Activated CD4-positive, alpha-beta T cell treated with anti-CD3 and anti-CD28 coated beads for 1 hour (primary cell): ENCODE measurements at places on chromosomes 16 and 17.

GRCh38 chr17:81084680-81085419 is 49.9 kb downstream of the BAIAP2 start:
- no peak for DNase-seq

GRCh38 chr17:73956595-73957465 is 246.6 kb upstream of the RPL38 start:
- peak; percentile 24 for DNase-seq

- DNase-seq: no peak
These were observed 6.1 kb upstream of the KRT10 start for GRCh38 chr17:40828454-40829044.

DNA sequence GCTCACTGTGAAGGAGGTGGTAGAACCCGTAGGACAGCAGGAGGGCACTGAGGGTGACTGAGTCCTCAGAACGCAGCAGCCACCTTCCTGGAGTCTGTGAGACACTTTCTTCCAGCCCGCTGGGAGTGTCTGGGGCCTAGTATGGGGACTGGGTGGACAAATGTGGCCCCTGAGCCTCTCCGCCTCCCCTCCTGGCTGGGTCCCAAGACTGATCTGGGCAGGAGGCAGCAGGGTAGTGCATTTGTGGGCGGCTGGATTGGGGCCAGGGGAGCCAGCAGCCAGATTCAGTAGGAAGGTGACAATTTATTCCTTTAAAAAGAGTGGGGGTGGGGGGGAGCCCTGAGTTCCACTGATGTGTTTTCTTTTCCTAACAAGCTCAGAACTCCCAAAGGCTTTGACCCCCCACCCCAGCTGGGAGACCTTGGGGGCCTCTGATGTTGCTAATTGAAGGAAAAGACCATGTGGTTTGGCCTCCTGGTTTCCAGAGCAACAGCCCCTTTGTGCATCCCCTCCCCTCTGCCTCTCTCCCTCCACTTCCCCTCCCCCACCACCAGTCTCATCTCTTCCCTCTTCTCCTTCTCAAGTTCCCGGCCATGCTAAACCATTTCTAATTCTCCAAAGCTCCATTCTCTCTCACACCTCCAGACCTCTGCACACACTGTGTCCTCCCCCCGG is 4.4 kb downstream of the CLEC19A start:
- no peak for DNase-seq

DNA sequence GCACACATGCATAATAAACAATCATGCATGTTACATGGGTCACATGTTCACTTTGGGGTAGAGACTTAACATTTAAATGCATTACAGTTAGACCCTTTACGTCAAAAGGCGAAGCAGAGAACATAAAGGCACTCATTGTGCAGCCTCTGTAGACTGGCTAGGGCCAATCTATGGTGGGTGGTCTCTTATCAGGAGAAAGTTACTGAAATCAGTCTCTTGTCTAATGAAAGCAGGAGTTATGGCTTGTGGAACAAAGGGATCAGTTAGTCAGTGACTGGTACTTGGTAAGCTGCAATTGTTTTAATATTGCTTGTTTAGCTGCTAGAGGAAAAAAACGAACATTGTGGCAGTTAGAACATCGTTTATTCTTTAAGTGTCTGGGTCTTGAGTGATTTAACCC is 1.4 kb upstream of the CNEP1R1 start:
- DNase-seq: no peak

GRCh38 chr17:19338031-19338990 is 24.2 kb downstream of the B9D1 start:
- peak; percentile 46 for DNase-seq

- no peak for DNase-seq
These were observed 358.3 kb downstream of the SOX9 start for GRCh38 chr17:72479113-72479512.

DNA sequence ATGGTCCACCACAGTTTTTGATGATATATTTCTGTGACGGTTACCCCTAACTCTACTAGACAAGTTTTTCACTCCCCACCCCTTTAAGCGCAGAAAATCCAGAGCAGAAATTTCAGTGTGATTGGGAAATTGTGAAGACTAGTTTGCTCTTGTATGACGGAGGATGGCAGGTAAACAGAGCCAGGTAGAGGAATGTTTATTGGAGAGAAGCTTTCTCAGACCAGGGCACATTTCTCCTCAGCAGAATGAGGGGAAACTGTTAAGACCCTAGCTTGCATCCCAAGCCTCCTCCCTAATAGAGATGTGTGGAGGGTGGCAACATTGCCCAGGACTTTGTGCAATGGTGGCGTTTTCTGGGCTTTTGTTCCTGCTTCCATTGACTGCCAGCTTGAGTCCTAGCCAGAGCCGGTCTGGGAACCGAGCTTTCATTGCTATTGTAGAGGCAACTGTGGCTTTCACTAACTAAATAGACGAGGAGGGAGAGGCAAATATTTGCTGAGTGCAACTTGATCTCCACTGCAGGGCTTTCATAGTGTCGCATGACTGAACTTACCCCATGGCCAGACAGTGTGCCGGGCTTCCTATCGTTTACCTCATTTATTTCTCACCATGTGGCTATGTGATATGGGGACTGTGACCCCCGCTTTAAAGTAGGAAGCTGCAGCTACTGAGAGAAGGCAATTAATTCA is 159.6 kb upstream of the MPHOSPH6 start:
- no peak for DNase-seq

DNA sequence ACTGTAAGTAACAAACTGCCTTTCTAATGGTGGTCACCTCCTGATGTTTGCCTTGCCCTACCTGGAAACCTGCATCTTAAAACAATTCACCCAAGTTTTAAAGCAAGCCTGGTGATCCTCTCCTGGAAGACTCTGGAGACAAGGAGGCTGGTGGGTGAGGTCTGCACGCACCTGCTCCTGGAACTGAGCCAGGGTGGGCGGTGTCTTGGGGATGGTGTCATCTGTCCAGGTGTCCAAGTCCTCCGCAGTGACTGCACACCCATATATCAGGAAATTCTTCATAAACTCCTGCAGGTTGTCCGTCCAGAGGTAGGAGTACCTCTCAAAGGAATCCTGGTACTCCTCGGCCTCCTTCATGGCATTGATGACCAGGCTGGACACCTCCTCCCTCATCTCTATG is 44.9 kb downstream of the DNAH17 start:
- DNase-seq: no peak

DNA sequence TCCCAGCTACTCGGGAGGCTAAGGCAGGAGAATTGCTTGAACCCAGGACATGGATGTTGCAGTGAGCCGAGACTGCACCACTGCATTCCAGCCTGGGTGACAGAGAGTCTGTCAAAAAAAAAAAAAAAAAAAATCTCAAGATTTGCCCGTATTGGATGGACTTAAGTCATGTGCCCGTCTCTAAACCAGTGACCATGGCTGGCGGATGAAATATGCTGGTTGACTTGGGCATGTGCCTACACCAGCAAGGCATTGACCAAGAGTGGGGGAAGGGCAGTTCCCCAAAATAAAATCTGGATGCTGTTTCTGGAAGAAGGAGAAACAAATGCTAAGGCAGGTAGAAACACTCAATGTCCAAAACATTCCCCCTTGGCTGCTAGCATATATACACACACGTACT is 21.5 kb upstream of the COL1A1 start:
- no peak for DNase-seq

DNA sequence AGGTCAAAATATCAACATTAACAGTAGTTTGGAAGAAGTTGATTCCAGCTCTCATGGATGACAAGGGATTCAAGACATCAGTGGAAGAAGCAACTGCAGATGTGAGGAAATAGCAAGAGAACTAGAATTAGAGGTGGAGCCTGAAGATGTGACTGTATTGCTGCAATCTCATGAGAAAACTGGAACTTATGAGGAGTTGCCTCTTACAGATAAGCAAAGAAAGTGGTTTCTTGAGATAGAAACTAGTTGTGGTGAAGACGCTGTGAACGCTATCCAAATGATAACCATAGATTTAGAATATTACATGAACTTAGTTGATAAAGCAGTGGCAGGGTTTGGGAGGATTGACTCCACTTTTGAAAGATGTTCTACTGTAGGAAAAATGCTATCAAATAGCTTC is 67.8 kb downstream of the GOSR1 start:
- no peak for DNase-seq

DNA sequence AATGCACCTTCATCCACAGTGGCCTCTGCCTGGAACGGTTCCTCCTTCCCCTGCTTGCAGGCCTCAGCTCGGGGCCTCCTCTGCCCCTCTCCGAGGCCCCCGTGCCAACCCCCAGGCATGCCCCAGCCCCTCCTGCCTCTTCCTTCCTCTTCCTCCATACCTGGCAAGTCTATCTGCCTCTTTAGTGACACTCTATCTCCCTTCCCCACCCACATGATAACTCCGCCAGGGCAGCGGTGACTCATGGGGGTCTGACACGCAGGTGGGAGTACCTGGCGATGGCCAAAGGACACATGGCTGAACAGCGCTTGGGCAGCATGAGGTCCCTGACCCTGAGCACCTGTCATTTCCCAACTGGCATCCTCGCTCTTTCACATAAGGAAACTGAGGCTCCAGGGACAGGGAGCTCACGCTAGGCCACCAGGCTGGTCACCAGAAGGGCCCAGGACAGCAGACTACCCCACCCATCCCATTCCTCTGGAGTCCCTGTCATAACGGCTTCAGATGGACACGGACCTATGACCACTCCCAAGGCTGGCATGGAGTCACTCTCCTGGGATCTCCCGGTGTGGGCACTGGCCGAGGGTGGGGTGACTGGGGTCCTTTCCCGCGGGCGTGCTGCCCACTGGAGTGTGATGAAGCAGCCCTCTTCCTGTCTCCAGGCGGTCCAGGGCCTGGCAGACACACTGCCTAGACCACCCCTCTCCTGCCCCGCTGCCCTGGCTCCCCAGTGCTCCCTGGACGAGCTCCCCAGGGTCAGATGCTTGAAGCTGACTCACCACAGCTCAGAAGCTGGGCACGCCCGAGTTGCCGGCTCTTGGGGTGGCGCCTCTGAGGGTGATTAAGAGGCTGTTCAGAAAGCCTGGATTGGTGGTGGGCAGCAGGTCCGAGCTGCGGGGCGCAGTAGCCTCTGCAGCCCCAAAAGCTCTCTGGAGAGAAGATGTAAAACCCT is 100.6 kb downstream of the ENGASE start:
- no peak for DNase-seq

- DNase-seq: no peak
These were observed 8.9 kb downstream of the RHBDF2 start for GRCh38 chr17:76492123-76492988.

DNA sequence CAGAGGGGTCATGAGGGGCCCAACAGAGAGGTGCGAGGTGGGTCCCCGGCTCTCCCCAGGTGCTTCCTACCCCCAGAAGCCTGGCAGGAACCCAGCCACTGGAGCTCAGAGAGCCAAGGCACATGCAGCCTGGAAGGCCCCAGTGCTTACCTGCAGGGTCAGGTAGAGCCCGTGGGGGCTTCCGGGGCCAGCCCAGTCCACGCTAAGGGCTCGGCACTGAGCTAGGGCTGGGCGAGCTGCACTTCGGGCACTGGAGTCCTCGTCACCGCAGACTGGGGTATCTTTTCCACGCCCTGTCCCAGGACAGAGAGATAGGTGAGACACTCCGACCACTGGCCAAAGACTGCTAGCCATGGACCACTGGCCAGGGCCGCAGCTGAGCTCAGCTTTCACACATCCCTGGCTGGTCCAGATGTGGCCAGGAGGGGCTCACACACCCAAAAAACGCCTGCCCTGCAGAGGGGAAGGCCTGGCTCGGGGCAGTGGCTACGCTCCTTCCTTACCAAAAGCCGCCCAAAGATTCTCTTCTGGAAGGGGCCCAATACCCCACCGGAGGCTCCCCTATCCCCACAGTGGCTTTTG is 7.4 kb downstream of the KIFC3 start:
- no peak for DNase-seq

DNA sequence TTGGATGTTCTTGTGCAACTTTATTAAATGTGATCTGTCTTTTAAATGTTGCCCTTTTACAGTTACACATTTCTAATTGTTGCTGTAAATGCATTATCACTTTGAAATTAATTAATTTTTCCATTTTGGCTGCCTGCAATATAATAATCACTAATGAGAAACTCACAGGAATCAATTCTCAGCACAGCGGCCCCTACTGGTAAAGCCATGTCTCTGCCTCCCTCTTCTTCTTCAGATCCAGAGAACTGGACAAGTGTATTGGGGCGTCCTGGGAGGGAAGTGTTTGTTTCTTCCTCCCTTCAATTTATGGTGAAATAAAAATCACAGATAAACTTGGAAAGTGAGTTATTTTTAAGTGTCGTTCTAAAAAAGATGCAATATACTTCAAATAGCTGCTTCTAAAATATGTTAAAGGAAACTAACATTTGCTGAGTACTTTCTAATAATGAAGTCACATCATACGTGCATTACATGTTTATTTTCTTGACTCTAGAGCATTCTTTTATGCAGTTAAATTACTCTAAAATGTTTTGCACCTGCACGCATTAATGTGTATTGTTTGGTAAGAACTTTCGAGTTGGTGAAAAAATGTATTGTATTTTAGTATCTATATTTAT is 338.0 kb downstream of the WWOX start:
- DNase-seq: no peak

DNA sequence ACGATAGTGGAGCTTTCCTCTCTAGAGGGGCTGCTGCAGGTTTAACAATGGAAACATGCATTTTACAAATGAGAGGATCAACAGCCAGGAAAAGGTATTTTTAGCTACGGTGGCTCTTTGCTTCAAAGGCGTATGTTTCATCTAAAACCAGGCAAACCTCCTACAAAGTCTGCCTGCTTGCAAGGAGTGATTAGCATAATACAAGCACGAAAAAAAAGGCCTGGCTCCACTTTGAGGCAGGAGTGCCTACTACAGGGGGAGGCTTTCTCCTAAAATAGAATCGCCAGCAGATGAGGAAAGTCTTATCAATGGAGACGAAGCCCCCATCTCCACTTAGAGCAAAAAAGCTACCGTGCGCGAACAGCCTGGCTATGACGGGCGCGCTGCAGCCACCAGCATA is 27.1 kb upstream of the MTSS2 start:
- no peak for DNase-seq

DNA sequence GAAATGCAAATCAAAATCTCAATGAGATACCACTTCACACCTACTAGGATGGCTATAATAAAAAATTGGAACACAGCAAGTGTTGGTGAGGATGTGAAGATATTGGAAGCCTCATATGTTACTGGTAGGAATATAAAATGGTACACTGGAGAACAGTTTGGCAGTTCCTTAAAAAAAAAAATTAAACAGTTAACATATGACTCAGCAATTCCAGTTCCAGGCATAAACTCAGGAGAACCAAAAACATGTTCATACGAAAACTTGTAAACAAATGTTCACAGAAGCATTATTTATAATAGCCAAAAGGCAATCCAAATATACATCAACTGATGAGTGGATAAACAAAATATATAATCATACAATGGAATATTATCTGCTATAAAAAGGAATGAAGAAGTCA is 28.2 kb downstream of the ZNF652 start:
- DNase-seq: no peak
